ENCODE measurements at places on chromosomes 2 and 18. TPM values are rescaled to one million over a fixed set of nuclear protein-coding genes. Genes with fewer than 3 reads are reported as not detected.
A peak's percentile ranks its signal among the peaks of the same experiment; 100 is the strongest.

The DNAJC5G gene
- not detected for total RNA-seq

DNA sequence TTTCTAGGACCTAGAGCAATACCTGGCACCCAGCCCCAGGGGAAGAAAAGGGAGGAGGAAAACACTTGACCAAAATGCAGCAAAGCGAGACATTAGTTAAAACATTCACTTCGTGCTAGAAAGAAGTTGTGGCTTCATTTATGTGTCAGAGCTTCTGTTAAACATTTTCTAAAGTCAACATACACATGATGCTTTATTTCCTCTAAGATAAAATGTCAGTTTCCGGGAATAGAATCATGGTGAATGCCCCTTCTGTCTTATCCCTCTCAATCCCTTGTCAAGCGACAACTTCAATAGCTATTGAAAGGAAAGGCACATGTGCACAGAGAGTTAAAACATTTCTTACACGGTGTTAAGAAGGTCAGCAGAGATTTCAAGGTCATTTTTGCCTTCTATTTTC lies 404.6 kb upstream of the CWC22 start:
- DNase-seq: no peak

GRCh38 chr2:218400167-218400929 lies 680 bp downstream of the CTDSP1 start:
- DNase-seq: peak; percentile 34

The ZNF512 gene
- 26.1 TPM for total RNA-seq

The RETREG2 gene
- total RNA-seq: 48.8 TPM
